Central memory CD8-positive, alpha-beta T cell (primary cell): ENCODE measurements at places on chromosomes 4 and X.

DNA sequence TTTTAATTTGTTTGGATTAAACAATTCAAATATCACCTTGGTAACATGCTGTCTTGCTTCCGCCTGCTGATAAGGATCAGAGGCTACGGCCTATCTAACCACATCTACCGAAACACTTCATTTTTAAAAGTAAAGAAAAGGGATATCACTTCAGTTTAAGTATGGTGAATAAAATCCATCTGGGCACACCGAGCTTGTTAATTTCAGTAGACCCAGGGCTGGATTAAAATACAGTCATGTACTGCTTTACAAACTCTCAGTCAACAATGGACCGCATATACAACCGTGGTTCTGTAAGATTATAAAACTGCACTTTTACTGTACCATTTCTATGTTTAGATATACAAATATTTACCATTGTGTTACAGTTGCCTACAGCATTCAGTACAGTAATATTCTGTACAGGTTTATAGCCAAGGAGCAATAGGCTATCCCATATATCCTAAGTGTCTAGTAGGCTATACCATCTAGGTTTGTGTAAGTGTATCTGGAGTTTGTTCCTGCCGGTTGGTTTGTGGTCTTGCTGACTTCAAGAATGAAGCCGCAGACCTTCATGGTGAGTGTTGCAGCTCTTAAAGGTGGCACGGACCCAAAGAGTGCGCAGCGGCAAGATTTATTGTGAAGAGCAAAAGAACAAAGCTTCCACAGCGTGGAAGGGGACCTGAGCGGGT, 40.0 kb downstream of the SEPTIN11 start:
- DNase-seq: peak; percentile 41

- no peak for DNase-seq
Observed at GRCh38 chrX:51798701-51799100, 55.5 kb downstream of the GSPT2 start.

DNA sequence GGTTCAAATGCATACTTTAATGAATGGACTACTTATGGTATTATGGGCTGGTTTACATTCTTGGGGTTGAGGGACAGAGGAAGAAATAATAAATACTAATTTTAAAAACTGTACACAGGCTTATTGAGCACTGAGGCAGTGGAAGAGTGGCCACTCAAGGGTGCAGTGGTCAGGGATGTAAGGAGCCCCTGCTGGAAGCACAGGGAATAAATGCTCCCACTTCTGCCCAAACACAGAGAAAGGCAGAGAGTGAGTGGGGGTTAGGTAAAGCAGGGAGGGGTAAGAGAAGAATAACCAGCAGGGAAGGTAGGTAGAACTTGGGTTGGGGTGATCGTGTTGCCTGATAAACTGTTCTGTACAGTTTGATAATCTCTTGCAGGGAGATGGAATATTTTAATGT, 60.0 kb downstream of the GAB1 start:
- no peak for DNase-seq

GRCh38 chr4:184671101-184671500, 21.6 kb downstream of the PRIMPOL start:
- no peak for DNase-seq

DNA sequence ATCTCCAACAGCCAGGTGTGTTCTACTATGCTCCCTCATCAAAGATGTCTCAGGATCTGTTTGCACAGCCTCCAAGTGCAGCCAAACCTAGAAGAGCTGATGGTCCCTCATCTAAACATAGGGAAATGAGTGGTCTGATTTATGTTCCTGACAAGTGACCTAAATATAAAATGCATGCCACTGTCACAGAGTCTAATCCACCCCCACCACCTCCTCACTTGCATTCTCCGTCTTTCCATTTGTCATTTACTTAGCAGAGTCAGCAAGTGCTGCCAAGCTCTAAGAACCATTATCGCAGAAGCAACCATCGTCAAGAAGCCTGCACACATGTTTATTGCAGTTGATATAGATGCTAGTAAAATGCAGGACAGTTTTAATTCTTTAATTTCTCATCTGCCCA, 33.1 kb upstream of the VCX3A start:
- DNase-seq: no peak

GRCh38 chr4:70564033-70564432, 28.0 kb upstream of the AMBN start:
- no peak for DNase-seq

DNA sequence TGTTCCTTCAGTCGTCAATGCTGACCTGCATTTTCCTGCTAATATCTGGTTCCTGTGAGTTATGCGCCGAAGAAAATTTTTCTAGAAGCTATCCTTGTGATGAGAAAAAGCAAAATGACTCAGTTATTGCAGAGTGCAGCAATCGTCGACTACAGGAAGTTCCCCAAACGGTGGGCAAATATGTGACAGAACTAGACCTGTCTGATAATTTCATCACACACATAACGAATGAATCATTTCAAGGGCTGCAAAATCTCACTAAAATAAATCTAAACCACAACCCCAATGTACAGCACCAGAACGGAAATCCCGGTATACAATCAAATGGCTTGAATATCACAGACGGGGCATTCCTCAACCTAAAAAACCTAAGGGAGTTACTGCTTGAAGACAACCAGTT, 12.6 kb downstream of the TLR8 start:
- DNase-seq: no peak

- no peak for DNase-seq
Observed at GRCh38 chrX:85836868-85837267, 210.5 kb downstream of the CHM start.

- no peak for DNase-seq
Observed at GRCh38 chrX:131279617-131280016, 9.5 kb downstream of the IGSF1 start.

DNA sequence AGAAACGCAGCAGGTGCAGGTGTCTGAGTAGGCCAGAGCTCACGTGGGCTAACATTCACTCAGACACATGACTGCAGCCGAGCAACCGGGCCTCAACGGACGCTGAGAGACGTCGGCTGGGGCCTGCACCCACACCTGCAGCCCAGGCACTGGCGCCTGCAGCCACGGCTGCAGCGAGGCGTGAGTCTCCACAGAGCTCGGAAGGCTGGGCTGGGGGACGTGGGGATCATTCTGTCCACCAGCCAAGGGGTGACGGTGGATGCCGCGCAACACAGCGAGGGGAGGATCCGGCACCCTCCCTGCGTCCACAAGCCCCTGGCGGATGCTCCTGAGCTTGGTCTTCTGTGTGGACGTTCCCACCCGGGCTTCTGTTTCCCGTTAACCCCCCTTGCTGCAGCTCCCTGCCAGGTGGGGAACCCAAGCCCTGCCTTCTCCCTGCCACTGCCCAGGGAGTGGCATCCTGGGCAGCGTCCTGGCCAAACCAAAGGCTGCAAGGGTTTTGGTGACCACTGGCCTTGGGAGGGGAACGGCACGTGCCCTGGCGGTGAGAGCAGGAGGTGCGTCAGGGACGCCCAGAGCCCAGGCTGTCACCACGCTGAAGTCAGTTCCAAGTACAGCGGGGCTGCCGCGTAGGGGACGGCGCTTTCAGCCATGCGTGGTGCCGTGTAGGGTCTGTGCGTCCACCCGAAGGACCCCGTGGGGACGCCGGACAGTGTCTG, 16.3 kb downstream of the PPP2R3B start:
- no peak for DNase-seq

GRCh38 chr4:52407545-52407944, 251.6 kb downstream of the USP46 start:
- DNase-seq: no peak

DNA sequence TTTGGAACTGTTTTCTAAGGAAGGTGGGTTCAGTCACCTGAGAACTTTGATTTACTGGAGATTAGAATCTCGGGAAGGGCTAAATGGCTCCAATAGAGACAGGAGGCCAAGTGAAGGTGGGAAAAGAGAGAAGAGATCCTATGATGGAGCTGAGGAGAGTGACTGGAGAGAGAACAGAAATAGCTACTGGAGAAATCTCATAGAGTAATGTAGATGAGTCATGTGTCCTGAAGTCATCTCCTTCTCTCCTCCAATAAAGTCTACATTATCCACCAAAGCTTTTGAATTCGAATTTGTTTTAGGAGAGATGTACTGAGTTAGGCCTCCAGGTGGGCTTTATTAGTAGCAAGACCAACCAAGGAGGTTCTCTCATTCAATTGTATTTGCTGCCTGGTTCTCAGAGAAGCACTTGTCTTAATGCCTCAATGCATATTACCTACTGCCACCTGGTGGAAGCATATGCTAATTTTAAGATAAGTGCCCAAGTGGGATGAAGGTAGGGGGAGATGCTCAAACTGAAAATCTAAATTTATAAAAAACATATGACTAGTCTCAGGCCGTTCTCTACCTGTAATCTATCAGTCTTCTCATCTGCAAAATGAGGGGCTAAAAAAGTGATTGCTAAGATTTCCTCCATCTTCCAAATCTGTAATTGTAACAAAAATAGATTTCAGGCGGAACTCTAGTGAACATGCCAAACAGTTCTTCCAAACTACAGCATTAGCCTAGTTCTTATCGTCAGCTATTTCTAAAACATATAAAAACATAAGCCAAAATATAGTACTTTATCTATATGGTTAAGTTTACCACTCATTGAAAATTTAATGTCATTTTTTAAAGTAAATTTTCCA, 24.4 kb downstream of the TXK start:
- DNase-seq: no peak

- DNase-seq: no peak
Observed at GRCh38 chrX:153628665-153629064, 18.3 kb upstream of the DUSP9 start.

DNA sequence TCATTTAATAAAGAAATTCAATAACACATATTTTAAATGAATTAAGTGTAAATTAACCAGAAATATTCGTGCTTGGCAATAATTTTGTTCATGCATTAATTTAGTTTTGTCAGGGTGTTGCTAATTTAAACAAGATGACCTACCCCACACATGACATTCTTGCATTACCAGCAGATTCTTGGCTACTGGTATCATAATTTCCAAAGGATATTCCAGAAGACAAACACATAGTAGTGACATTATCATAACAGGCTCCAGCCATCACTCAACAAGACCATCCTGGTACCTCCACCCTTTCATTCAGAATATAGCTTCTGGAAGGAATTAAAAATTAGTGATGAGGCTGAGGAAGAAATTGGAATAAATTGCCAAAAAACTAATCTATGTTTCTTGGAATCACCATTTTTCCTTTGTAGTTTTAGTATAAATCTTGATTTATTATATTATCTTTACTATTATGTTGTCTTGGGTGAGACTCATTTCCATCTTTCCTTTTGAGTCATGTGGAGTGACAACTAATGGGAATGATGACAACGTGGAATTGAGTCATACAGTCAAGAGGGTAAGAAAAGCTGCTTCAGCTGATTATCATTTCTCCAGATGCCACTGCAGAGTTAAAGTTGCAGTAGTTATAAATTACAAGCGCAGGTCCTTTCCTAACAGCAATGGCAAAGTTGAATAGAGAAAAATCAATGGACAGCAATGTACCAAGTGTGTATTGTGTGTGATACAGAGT, 30.9 kb upstream of the HHIP start:
- no peak for DNase-seq

DNA sequence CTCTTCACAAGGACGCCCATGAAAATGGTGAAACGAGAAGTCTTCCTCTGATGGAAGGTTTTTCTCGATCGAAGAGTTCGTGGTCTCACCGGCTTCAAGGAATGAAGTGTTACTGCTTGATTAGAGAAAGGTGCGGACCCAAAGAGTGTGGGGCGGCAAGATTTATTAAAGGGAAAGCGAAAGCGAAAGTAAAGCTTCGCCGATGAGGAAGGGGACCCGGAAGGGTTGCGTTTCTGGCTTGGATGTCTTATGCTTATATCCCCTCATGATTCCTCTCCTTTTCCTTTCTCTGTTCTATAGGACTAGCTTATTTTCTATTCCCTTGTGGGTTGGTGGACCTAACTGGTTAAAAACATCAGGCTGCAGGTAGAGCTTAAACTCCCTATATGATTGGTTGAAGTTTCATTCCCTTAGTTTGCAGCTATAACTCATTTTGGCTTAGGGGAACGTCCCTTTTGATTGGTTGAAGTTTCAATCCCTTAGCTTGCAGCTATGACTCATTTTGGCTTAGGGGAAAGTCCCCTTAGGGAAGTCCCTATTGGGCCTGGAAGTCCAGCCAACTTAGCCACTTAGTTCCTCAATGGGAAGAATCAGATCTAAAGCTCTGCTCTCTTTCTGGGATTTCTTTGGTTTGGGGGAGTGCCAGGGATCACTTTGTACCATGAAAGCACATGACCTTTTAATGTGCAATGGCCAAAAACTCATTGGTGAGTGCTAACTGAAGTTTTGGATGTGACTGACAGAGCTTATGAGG, 1025.0 kb upstream of the PCDH10 start:
- DNase-seq: no peak

- DNase-seq: no peak
Observed at GRCh38 chrX:39627257-39627656, 470.5 kb downstream of the BCOR start.

- no peak for DNase-seq
Observed at GRCh38 chr4:8378101-8378724, 62.3 kb downstream of the ACOX3 start.
